Fibroblast of skin of abdomen (primary cell): ENCODE measurements at places on chromosomes 12 and 14.

DNA sequence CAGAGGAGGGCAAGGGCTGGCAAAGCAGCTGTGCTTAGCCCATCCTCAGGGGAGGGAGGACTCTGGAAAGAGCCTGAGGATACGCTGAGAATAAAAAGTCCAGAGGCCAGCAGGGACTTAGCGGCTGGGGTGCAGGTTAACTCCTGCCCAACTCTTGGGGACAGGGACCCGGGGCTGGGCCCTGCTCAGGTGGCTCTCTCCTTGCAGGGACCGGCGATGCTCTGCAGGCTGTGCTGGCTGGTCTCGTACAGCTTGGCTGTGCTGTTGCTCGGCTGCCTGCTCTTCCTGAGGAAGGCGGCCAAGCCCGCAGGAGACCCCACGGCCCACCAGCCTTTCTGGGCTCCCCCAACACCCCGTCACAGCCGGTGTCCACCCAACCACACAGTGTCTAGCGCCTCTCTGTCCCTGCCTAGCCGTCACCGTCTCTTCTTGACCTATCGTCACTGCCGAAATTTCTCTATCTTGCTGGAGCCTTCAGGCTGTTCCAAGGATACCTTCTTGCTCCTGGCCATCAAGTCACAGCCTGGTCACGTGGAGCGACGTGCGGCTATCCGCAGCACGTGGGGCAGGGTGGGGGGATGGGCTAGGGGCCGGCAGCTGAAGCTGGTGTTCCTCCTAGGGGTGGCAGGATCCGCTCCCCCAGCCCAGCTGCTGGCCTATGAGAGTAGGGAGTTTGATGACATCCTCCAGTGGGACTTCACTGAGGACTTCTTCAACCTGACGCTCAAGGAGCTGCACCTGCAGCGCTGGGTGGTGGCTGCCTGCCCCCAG is 2.8 kb downstream of the B3GNT4 start:
- DNase-seq, result no peak

GRCh38 chr14:91311284-91311662 is 66.8 kb upstream of the GPR68 start:
- no peak for DNase-seq

GRCh38 chr12:124742678-124743077 is 121.0 kb downstream of the SCARB1 start:
- no peak for DNase-seq

- DNase-seq, result peak; percentile 58
These were observed 919.9 kb upstream of the FLRT2 start for GRCh38 chr14:84610086-84610485.

DNA sequence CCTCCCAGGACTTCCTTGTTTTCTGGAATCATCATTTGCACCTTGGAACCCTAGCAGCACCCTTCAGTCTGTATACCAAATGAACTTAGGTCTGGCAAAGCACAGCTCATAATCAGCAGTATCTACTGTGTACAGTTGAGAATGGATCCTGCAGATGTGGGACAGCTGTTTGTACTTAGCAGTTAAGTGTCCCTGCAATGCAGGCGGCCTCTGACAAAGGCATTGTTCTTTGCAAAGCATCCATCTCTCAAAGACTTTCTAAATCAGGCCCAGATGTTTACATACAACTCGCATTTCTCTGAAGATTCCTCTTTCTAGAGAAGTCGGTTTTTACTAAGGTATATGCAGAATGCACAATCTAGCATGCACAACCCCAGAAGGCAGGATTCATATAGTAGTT is 170.5 kb upstream of the RBM19 start:
- DNase-seq, result peak; percentile 14

DNA sequence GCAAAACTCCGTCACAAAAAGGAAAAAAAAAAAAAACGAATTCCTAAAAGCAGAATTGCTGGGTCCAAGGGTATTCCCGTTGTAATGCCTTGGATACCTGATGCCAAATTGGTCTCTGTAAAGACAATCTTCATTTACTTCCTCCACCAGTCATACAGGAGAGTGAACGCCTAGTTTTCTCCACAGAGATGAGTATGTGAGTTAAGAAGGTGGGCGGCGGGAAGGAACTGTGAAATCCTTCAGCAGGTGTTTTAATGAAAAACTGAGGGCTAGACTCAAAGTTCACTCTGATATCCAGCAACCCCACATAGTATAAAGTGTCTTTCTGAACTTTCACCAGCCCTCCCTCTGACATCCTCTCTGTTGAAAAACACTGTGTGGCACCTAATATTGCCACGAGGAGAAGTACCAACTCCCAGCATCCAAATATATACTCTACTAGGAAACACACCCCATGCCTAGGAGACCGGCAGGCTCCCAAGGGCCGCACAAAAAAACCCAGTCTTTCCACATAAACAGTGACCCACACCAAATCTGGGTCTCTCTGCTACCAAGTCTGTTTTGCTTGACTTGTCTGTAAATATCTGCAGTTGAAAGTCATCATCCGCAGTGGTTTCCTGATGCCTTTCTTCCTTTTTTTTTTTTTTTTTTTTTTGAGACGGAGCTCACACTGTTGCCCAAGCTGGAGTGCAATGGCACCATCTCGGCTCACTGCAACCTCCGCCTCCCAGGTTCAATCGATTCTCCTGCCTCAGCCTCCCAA is 30.3 kb upstream of the FOXN3 start:
- DNase-seq, result no peak

GRCh38 chr12:47766502-47767215 is 6.4 kb upstream of the SLC48A1 start:
- DNase-seq, result no peak

GRCh38 chr12:108764540-108765288 is 33.4 kb upstream of the CORO1C start:
- no peak for DNase-seq

GRCh38 chr12:90099288-90099687 is 390.6 kb upstream of the ATP2B1 start:
- peak; percentile 31 for DNase-seq

DNA sequence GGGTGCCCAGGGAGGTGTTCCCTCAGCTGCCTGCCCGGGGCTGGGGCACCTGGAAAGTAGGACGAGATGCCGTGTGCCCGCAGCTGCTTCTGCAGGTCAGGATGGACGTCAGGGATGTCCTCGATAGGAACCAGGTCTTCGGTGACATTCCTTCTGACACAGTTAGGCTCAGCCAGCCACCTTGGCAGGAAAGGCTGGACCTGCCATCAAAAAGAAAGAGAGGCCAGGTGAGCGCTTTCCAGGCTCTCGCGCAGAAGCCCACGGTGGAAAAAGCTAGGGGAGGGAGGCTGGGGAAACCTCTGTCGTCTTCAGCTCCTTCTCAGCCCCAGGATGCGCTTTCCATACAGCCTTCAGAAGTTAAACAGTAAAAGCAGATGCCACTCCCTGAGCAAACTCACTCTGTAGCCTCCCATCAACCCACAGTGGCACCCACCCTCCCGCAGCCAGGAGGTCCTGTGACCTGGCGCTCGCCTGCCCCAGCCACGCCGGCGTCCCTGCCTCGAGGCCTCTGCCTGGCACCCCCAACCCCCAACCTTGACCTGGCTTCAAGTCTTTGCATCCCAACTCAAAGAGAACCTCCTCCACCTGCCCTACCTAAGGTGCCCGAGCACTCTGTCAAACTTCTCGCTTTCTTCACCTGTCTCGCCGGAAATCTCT is 1.3 kb downstream of the DDX51 start:
- DNase-seq, result no peak

DNA sequence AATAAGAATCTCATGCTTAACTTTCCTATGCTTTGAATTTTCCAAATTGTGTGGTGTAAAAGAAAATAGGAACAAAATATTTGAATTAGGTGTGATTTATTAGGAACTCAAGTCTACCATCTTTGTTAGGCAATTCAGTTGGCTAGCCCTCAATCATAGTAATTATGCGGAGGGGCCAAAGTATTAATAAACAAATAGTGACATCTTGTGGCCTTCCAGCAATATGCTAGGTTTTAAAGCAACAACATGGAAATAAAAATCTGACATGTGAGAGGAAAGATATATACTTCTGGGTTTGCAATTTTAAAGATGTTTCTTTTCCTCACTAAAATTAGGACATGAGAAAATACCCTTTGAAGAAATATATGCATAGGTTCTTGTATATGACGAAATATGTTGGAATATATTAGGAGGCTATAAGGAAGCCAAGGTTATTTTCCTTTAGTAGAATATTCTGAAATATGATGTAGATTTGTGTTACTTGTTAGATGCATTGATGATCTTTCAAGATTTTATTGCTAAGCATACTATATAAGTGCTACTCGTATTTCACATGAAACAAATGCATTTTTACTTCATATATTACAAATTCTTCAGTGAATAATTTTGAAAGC is 200.4 kb downstream of the PTPRO start:
- DNase-seq, result peak; percentile 47

- no peak for DNase-seq
These were observed 12.5 kb downstream of the VWF start for GRCh38 chr12:6112004-6112403.
